ENCODE measurements at places on chromosomes 2 and 18. TPM values are rescaled to one million over a fixed set of nuclear protein-coding genes. Genes with fewer than 3 reads are reported as not detected.

The NETO1 gene
- not detected for total RNA-seq

The THAP4 gene
- total RNA-seq, result 86.2 TPM

The MGAT5 gene
- 0.31 TPM for total RNA-seq

The TGFA gene
- total RNA-seq, result not detected

The B3GNT7 gene
- 0.18 TPM for total RNA-seq

The GRHL1 gene
- 0.14 TPM for total RNA-seq

The EVA1A gene
- 97.2 TPM for total RNA-seq

The RGPD3 gene
- 1.3 TPM for total RNA-seq

The NYAP2 gene
- not detected for total RNA-seq

The PCARE gene
- not detected for total RNA-seq

The CACNB4 gene
- 0.12 TPM for total RNA-seq

The SERPINB10 gene
- total RNA-seq, result not detected

The GALNT3 gene
- not detected for total RNA-seq

The MYO7B gene
- 0.12 TPM for total RNA-seq

The CIB4 gene
- total RNA-seq, result not detected

The LCT gene
- total RNA-seq, result not detected

The ZEB2 gene
- total RNA-seq, result not detected

The TMEM178A gene
- 98.4 TPM for total RNA-seq

The MARCHF4 gene
- 0.14 TPM for total RNA-seq

The TCF4 gene
- total RNA-seq, result 6.8 TPM

The LMAN1 gene
- 53.2 TPM for total RNA-seq

The SERPINB13 gene
- not detected for total RNA-seq

The MC4R gene
- total RNA-seq, result not detected

The CHST9 gene
- total RNA-seq, result not detected

The SERPINB12 gene
- total RNA-seq, result not detected

The OLA1 gene
- 250 TPM for total RNA-seq

The DSG1 gene
- total RNA-seq, result not detected

The FLACC1 gene
- total RNA-seq, result 1.5 TPM

The FN1 gene
- total RNA-seq, result 0.27 TPM

The TMEM185B gene
- 26.1 TPM for total RNA-seq

The PMAIP1 gene
- total RNA-seq, result 0.27 TPM

The CHN1 gene
- 0.34 TPM for total RNA-seq

The FMNL2 gene
- total RNA-seq, result 16.3 TPM

The IL1RL1 gene
- total RNA-seq, result not detected

The CKAP2L gene
- total RNA-seq, result 7.7 TPM

The OSBPL6 gene
- total RNA-seq, result 3.4 TPM

The TLX2 gene
- total RNA-seq, result not detected

The ECEL1 gene
- 11.9 TPM for total RNA-seq

The SUCLG1 gene
- total RNA-seq, result 49.6 TPM

The EHBP1 gene
- total RNA-seq, result 31.0 TPM

The PDE11A gene
- 2.6 TPM for total RNA-seq

The LHCGR gene
- total RNA-seq, result not detected

The PROKR1 gene
- total RNA-seq, result not detected

The B3GNT2 gene
- 21.3 TPM for total RNA-seq

The G6PC2 gene
- not detected for total RNA-seq

The VIL1 gene
- total RNA-seq, result not detected

The ANKRD30B gene
- total RNA-seq, result not detected

The PLEKHH2 gene
- 2.1 TPM for total RNA-seq

The NTSR2 gene
- total RNA-seq, result not detected

The LAMA3 gene
- 0.43 TPM for total RNA-seq

The APLF gene
- total RNA-seq, result 0.37 TPM

The SH3RF3 gene
- total RNA-seq, result not detected
